Left ventricle myocardium inferior (tissue), 1 donor: ENCODE measurements at places on chromosomes 16 and 17. TPM values are rescaled to one million over a fixed set of nuclear protein-coding genes. Genes with fewer than 3 reads are reported as not detected.

- DNase-seq = no peak
These were observed 121.5 kb downstream of the CCDC182 start for GRCh38 chr17:57623620-57624019.

DNA sequence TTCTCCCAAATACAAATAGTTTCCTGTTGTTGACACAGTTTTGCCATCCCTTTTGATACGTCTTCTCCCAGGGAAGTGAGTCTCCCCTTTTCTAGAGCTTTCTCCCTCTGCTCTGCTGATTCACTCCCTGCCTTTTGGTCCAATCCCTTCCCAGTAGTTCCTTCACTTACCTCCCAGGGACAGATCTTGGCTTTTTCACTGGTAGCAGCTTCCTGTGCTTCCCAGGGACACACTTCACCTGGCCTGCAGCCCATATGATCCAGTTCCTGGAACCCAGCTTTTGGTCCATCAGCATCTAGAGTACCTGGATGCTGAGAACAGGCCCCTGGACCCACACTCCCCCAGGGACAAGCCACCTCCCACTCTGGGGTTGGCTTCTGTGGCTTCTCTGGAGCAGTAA lies 15.8 kb downstream of the GPR179 start:
- no peak for DNase-seq

Gene OR2C1
- 0.22 TPM for total RNA-seq

- DNase-seq = no peak
These were observed 10.4 kb downstream of the SLC25A10 start for GRCh38 chr17:81722184-81723120.

DNA sequence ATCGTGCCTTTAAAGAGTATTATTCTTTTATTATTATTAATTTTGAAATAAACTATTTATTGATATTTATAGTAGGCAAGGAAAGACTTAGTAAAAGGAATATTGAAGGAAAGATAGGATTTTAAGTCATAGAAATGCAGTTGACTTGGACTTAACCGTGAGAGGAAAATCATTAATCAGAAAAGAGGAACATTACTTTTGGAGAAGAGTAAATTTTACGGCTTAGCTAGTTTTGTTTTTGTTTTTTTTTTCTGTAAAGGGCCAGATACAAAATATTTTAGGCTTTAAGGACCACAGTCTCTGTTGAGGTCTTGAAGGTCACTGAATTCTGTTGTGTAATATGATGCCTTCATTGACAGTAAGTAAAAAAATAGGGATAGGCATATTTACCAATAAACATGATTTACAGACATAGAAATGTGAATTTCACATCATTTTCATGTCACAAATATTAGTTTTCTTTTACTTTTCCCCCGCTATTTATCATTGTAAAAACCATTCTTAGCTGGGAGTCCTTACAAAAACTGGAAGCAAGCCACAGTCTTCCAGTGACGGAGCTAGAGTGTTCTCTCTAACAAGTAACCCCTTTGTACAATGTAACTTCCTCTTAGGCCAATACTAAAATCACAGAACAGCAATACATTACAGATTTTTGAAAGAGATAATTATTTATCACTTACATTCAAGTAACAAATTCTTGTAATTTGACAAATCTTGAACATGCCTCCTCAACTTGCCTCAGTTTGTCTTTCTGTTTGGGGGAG lies 2.3 kb upstream of the KCNJ16 start:
- DNase-seq = no peak

GRCh38 chr17:36946726-36947091 lies 2.0 kb upstream of the AATF start:
- DNase-seq = no peak

DNA sequence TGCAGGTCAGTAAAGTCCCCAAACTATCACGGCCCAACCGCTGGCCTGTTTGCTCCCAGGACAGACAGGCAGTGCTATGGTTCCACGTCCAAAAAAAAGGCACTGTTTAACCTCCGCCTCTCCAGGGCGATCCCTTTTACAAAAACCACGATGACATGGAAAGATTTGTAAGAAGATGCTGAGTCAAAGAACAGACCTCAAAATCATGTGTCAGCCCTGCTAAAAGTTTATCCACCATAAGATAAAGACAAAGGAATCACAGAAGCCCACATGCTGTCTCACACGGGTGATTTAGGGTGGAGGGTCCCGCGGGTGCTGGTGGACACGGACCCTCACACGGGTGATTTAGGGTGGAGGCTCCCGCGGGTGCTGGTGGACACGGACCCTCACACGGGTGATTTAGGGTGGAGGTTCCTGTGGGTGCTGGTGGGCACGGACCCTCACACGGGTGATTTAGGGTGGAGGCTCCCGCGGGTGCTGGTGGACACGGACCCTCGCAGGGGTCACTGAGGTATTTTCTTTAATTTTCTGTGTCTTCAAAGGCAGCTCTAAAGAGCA lies 117.2 kb upstream of the METRNL start:
- no peak for DNase-seq

DNA sequence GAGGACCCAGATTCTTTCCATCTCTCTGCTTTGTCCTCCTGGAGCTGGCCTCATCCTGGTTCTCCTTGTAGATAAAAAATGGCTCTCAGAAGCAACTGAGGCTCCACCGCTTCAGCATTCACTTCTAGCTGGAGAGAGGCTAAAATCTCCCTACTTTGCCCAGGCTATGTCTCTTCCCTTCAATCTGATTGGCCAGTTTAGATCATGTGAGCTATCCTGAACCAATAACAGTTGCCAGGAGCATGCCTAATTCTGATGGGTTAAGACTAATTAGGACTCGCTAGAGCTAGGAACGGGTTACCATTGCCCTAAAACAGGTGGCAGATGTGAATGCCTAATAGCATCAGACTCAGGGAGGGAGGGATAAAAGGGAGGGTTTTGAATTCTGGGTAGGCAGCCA lies 89.6 kb downstream of the GPR139 start:
- DNase-seq = no peak
